ENCODE measurements at places on chromosomes 6 and 20. TPM values are rescaled to one million over a fixed set of nuclear protein-coding genes. Genes with fewer than 3 reads are reported as not detected.

LRFN2 gene
- not detected for total RNA-seq

SPAG4 gene
- total RNA-seq = 7.8 TPM

GRCh38 chr20:57598060-57598459, 22.2 kb downstream of the ZBP1 start:
- H3K36me3 ChIP-seq = no peaks in the 10 kb centered on the region
- no peak overlapping the region for H3K27ac ChIP-seq
- H3K4me1 ChIP-seq = peaks cover 8% of the 10 kb centered on the region

- H3K4me1 ChIP-seq = peaks cover 16% of the 10 kb centered on the region
- peak overlapping the region; percentile 83 for H3K27ac ChIP-seq
- peaks cover 98% of the 10 kb centered on the region for H3K27me3 ChIP-seq
- peaks cover 12% of the 10 kb centered on the region for H3K36me3 ChIP-seq
- peak overlapping the region; percentile 3 for H3K4me3 ChIP-seq
Measured at GRCh38 chr6:27297857-27298730, 14.0 kb downstream of the POM121L2 start.

DNA sequence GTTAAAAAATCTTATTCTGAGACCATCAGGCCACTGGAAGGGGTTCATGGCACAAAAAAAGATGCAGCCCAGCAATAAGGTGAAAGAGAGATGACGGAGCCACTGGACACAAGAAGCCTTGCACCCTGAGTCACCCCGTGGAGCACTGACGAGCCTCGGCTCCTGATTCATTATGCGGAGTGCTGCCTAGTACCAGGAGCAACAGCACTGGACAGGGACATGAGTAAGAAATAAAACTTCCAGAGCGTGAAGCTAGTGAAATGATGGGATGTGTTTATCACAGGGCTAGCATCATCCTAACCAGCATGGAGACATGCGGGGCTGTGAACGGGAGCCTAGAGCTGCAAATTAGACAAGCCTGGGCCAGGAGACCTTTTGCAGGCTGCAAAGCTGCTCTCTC, 53.3 kb downstream of the RNASET2 start:
- H3K27me3 ChIP-seq = no peaks in the 10 kb centered on the region
- no peaks in the 10 kb centered on the region for H3K36me3 ChIP-seq
- no peak overlapping the region for H3K4me3 ChIP-seq
- peaks cover 11% of the 10 kb centered on the region for H3K4me1 ChIP-seq
- no peak for DNase-seq

FAM135A gene
- 6.5 TPM for total RNA-seq

DNA sequence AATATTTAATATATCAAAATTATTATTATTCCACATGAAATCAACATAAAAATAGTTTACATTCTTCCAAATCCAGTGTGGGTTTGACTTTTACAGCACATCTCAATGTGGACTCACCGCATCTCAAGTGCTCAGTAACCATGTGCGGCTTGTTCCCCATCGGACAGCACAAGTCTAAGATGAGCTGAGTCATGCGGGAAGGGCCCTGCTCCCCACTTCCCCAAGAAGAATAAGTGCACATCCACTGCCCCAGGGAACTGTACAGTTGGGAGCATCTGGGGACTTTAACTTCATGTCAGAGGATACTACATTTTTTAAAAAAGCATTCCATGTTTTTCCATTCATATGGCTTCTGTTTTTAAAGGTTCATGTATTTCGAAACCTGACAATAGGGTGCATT, 325.6 kb downstream of the BTBD3 start:
- H3K36me3 ChIP-seq = no peaks in the 10 kb centered on the region
- H3K27me3 ChIP-seq = no peaks in the 10 kb centered on the region
- no peak overlapping the region for H3K27ac ChIP-seq
- H3K4me3 ChIP-seq = no peak overlapping the region
- H3K4me1 ChIP-seq = no peaks in the 10 kb centered on the region
- DNase-seq = no peak

- H3K27me3 ChIP-seq = peaks cover 3% of the 10 kb centered on the region
- H3K4me1 ChIP-seq = peaks cover 33% of the 10 kb centered on the region
- H3K27ac ChIP-seq = no peak overlapping the region
- H3K36me3 ChIP-seq = no peaks in the 10 kb centered on the region
- DNase-seq = no peak
- no peak overlapping the region for H3K4me3 ChIP-seq
Measured at GRCh38 chr6:32627831-32628230, 9.4 kb upstream of the HLA-DQA1 start.

DNA sequence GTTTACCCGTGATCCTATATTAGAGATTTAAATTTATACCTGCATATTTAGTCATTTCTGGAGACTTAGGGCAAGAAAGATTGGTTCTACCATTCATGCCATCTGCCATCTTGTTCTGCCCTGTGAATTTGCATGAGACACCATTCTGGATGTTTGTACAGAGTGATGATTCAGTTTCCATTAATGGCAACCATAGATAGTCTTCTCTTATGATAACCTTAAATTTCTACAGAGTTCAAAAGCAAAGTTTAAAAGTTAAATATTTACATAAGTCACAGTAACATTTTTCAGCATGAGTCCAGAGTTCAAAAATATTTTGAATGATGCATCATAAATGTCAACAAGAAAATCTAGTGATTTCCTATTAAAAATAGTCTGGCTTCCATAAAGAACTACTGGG, 23.2 kb downstream of the PLCB1 start:
- H3K36me3 ChIP-seq = peaks cover 4% of the 10 kb centered on the region
- H3K4me3 ChIP-seq = no peak overlapping the region
- no peaks in the 10 kb centered on the region for H3K27me3 ChIP-seq
- H3K4me1 ChIP-seq = peaks cover 45% of the 10 kb centered on the region
- no peak for DNase-seq

ZNF341 gene
- 3.7 TPM for total RNA-seq

ARMH2 gene
- not detected for total RNA-seq

GRCh38 chr6:12103158-12103557, 91.0 kb downstream of the HIVEP1 start:
- H3K4me3 ChIP-seq = no peak overlapping the region
- H3K27me3 ChIP-seq = no peaks in the 10 kb centered on the region
- H3K27ac ChIP-seq = no peak overlapping the region
- DNase-seq = no peak
- peaks cover 22% of the 10 kb centered on the region for H3K4me1 ChIP-seq

DNA sequence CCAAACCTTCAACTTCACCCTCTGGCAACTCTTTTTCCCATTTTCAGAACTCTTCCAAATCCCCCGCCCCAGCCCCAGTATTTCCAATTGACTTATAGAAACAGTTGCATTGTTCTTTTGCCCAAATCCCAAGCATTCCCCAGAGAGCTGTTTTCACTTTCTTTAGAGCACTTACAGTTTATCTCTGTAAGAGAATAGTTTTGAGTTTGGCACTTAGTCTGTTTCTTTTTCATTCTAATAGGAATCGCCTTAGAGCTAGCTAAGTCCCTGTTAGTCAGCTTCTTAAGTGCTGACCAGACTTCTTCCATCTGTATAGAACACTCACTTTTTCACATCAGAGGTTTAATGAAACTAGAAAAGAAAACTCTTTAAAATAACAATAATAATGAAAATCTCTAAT, 374.2 kb upstream of the FLRT3 start:
- H3K27me3 ChIP-seq = no peaks in the 10 kb centered on the region
- H3K36me3 ChIP-seq = no peaks in the 10 kb centered on the region
- no peaks in the 10 kb centered on the region for H3K4me1 ChIP-seq
- no peak overlapping the region for H3K4me3 ChIP-seq
- no peak for DNase-seq
- H3K27ac ChIP-seq = no peak overlapping the region

GRCh38 chr20:53918020-53918311, 152.4 kb downstream of the BCAS1 start:
- H3K27ac ChIP-seq = peak overlapping the region; percentile 76
- DNase-seq = no peak
- no peaks in the 10 kb centered on the region for H3K27me3 ChIP-seq
- H3K36me3 ChIP-seq = peaks cover 2% of the 10 kb centered on the region

GRCh38 chr6:163468738-163469137, 54.2 kb downstream of the QKI start:
- H3K27ac ChIP-seq = no peak overlapping the region
- H3K4me3 ChIP-seq = no peak overlapping the region
- peaks cover 64% of the 10 kb centered on the region for H3K36me3 ChIP-seq
- peaks cover 9% of the 10 kb centered on the region for H3K4me1 ChIP-seq
- DNase-seq = no peak

SAMD5 gene
- not detected for total RNA-seq

GRCh38 chr20:14126856-14127255, 131.5 kb downstream of the MACROD2 start:
- no peak overlapping the region for H3K4me3 ChIP-seq
- H3K4me1 ChIP-seq = no peaks in the 10 kb centered on the region
- no peaks in the 10 kb centered on the region for H3K27me3 ChIP-seq
- H3K36me3 ChIP-seq = no peaks in the 10 kb centered on the region

GTF2H4 gene
- 44.5 TPM for total RNA-seq
